Gastrocnemius medialis (tissue), 4 donors: ENCODE measurements at places on chromosomes 16 and 17. TPM values are rescaled to one million over a fixed set of nuclear protein-coding genes. Genes with fewer than 3 reads are reported as not detected.

Gene CES3
- total RNA-seq = 10.3 TPM

DNA sequence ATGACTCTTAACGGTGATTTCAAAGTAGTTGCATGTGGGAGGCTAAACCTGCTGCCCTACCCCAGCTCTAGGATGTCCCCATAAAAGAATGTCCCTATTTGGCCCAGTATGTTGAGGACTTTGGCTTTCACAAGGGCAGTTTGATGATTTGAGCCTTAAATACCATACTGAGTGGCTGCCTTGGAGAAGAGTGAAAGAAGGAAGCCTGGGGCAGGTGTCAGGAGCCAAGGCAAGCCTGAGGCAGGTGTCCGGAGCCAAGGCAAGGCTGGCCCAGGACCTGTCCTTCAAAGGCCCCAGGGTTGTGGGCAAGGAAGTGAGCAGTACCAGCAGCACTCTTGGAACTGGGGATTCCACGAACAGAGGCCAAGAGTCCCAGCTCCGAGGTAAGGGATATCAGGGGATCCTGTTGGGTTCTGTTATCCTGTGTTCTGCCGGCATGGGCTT, 18.6 kb downstream of the ST6GALNAC2 start:
- no peak for DNase-seq

DNA sequence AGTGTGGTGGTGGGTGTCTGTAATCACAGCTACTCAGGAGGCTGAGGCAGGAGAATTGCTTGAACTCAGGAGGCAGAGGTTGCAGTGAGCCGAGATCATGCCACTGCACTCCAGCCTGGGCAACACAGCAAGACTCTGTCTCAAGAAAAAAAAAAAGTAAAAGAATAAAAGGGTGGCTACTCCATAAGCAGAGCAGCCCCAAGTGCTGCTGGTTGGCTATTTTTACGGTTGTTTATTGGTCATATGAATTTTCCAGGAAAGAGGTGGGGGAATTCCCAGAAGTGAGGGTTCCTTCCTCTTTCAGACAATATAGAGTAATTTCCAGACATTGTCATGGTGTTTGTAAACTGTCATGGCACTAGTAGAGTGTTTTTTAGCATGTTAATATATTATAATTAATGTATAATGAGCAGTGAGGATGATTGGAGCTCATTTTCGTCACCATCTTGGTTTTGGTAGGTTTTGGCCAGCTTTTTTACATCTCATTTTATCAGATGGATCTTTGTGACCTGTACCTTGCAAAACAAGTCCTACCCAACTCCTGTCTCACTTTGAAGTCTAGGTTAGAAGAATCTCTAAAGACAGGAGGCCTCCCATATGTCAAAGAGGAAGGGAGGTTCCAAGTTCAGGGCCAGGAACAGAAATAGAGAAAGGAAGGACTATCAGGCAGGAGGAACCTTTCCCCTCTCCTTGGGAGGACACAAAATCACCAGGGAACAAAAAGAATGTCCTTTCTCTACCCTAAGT, 39.1 kb downstream of the HOXB1 start:
- no peak for DNase-seq

GRCh38 chr16:1335211-1335971, 1.9 kb downstream of the BAIAP3 start:
- no peak for DNase-seq

DNA sequence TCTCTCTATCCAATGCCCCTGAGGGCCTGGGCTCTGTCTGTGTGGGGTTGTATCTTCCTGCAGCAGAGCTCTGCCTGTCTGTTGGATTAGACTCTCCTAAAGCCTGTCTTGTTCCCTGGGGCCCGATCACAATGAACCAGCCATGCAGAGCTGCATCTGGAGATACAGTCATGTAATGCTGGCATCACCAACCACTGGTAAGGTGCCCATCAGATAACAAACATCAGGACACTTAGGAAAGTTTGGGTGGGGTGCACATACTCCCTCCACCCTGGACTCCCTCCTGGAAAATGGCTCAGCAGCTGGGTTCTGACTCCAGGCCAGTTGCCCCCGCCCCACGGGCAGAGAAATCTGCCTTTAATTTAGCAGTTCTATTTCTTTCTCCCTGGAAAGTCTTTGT, 61.3 kb upstream of the BRD7 start:
- DNase-seq = no peak

DNA sequence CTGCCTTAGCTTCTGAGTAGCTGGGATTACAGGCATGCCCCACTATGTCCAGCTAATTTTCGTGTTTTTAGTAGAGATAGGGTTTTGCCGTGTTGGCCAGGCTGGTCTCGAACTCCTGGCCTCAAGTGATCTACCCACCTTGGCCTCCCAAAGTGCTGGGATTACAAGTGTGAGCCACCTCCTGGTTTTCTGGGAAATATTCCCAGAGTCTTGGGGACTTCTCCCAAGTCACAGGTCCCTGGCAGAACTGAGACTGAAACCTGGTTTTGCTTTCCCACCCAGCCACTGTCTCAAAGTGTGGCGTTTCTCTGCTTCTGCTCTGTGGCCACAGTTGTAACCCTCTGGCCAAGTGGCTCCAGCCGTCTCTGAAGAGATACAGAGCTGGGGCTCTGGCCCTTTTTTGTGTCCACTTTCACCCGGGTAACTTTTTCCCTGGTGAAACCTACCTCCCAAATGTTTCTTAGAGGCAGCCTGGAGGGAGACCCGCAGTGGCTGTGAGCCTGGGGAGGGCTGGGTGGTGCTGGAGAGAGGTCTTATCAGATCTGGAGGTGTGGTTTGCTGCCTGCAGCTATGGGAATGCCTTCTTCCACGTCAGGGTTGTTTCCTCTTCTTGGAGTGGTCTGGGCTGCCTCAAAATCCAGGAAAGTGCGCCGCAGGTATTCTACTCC, 5.1 kb downstream of the KSR1 start:
- no peak for DNase-seq

DNA sequence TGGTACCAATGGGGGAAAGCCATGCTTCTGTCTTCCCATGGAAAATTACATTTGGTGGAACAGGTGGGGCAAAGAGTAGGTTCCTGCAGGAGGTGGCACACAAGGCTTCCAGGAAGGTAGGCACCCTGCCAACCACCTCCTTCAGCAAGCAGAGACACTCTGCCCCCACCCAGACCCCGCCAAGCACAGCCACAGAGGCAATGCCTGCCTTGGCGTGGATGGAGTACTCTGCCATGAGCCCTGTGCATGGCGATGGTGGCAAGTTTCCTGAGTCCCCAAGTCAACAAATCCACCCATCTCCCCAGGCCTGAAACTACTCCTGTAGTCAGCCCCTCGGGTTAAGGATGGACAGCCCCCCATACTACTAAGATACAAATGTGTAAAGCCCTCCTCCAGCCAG, 119.2 kb upstream of the GNAO1 start:
- DNase-seq = no peak
